ENCODE measurements at places on chromosomes 12 and 14.
A peak's percentile ranks its signal among the peaks of the same experiment; 100 is the strongest.

- DNase-seq: no peak
- peaks cover 7% of the 10 kb centered on the region for H3K36me3 ChIP-seq
Measured at GRCh38 chr14:92792885-92793284, 1.2 kb upstream of the GOLGA5 start.

DNA sequence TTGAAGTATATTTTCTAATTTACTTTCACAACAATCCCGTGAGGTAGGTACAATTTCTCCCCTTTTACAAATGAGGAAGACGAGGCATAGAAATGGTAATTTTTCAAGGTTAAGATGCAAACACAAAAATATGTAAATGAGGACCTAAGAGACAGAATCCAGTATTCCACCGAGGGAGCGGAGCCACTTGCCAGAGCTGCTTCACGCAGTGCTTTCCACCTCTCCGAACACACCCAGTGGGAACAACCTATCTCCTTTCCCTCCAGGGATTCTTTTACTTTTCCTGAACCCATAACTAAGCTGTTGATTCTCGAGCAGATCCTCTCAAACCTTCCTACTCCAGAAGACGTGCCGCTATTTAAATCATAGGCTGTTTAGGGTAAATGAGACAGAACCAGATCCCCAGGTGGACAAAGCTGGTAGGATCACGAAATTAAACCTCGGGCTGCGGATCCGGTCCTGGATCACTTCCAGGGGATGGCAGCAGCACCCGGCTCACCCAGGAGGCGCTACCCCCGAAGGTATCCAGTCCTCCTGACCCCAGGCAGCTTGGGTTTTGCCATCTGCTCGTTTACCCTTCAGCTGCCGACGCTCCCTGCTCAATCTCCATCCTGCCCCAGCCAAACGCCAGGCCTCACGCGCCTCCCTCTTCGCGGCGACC is 1.5 kb downstream of the DDHD1 start:
- H3K4me1 ChIP-seq: peaks cover 46% of the 10 kb centered on the region
- H3K27me3 ChIP-seq: no peaks in the 10 kb centered on the region
- DNase-seq: peak; percentile 36
- H3K27ac ChIP-seq: peak overlapping the region; percentile 94
- H3K36me3 ChIP-seq: no peaks in the 10 kb centered on the region

DNA sequence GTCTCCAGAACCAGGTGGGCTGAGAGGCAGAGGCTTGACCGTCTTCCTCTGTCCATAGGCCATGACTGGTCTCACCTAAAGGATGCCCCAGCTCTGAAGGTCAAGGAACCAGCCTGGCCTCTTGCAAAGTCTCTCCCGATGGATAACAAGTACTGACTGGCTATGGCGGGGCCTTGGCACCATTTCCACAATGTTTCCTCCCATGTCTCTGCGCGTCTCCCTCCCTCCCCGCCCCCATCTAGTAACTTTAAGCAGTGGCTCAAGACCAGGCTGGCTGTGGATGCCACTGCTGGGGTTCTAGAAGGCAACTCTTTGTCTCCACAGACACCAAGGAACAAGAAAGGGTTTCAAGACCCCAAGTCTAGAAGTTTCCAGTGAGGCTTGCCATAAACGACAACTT is 275.5 kb downstream of the DPF3 start:
- peak overlapping the region; percentile 30 for H3K4me3 ChIP-seq
- no peaks in the 10 kb centered on the region for H3K27me3 ChIP-seq
- DNase-seq: no peak
- peak overlapping the region; percentile 93 for H3K27ac ChIP-seq
- peaks cover 4% of the 10 kb centered on the region for H3K36me3 ChIP-seq
- H3K4me1 ChIP-seq: peaks cover 64% of the 10 kb centered on the region

- no peaks in the 10 kb centered on the region for H3K36me3 ChIP-seq
- H3K4me1 ChIP-seq: no peaks in the 10 kb centered on the region
- H3K4me3 ChIP-seq: no peak overlapping the region
- DNase-seq: no peak
- peaks cover 70% of the 10 kb centered on the region for H3K27me3 ChIP-seq
Measured at GRCh38 chr12:107894589-107894988, 120.1 kb downstream of the ASCL4 start.

DNA sequence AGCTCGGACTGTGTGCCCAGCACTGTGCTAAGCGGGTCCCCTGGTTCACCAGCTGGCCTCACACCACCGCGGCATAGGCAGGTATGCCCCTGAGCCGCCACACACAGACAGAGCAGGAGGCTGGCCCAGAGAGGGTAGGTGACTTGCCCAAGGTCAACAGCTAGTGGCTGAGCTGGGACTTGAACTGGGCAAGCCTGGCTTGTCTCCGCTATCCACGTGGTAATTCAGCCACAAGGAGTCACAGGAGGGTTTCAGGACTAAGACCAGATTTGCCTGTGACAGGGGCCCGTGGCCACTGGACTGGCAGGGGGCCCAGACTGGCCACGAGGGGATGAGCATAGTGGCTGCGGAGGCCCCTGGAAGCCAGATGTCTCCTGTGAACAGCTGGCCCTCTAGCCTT is 47.7 kb downstream of the NCOR2 start:
- no peaks in the 10 kb centered on the region for H3K27me3 ChIP-seq
- peak overlapping the region; percentile 100 for H3K27ac ChIP-seq
- no peak overlapping the region for H3K4me3 ChIP-seq
- peaks cover 91% of the 10 kb centered on the region for H3K4me1 ChIP-seq
- no peak for DNase-seq

DNA sequence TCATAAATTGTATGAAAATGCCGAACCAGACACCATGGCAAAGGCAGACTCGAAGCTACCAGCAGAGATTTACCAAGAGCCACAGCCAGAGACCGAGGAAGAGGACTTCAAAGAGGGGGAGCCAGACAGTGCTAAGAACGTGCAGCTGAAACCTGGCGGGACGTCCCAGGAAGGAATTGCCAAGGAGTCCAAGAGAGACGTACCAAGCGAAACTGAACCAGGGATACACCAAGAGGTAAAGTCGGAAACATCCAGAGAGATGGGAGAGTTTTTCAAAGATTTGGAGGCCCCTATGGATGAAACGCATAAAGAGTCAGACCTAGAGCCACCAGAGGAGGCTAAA is 294 bp downstream of the SAMD15 start:
- H3K27me3 ChIP-seq: no peaks in the 10 kb centered on the region
- H3K4me1 ChIP-seq: peaks cover 25% of the 10 kb centered on the region
- no peaks in the 10 kb centered on the region for H3K36me3 ChIP-seq
- H3K4me3 ChIP-seq: peak overlapping the region; percentile 91

DNA sequence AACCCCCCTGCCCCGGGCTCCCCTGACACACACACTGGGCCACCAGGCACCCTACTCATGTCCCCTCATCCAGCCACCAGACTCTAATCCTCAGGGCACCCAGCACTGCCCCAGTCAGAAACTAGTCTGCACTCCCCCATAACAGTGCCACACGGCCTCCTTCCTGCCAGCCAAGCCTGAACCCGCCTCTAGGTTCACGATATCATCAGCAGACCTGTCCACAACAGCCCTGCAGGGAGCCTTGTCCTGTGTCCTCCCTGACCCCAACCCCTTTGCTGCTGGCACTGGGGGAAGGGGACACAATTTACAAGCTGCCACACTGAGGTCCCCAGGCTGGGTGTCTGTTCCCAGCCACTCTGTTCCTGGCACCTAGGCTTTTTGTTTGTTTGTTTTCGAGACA is 33.6 kb downstream of the LTBP2 start:
- H3K36me3 ChIP-seq: no peaks in the 10 kb centered on the region
- peaks cover 36% of the 10 kb centered on the region for H3K4me1 ChIP-seq
- no peak for DNase-seq
- no peak overlapping the region for H3K4me3 ChIP-seq
- no peak overlapping the region for H3K27ac ChIP-seq

DNA sequence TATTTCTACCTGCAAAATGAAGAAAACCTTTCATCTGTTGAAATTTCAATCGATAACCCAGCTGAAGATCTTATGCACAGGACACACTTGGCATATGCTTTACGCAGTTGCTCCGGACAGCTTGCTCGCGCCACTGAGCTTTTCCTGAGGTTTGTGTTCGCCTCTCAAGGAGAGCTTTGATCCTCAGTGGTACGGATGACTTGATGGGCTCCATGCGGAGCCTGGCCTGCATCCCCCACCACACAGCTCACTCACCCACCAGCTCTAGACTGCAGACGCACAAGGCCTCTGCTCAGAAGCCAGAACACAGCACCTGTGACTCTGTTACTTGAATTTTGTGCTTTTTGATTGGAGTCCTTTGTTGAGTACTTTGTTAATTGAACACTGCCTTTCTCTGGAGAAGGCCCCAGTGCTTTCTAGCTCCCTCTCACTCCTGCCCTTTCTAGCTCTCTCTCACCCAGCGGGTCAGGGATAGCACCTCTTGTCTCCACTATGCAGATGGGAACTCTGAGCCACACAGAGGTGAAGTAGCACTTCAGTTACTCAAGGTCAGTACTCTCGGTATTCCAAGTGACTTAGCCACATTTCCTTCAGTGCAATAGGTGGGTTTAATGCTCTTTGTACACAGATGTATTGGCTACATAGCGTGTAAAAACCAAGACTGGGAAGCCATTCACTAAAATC is 52.1 kb downstream of the TBC1D30 start:
- H3K27ac ChIP-seq: no peak overlapping the region
- no peak overlapping the region for H3K4me3 ChIP-seq
- no peak for DNase-seq
- H3K36me3 ChIP-seq: no peaks in the 10 kb centered on the region

DNA sequence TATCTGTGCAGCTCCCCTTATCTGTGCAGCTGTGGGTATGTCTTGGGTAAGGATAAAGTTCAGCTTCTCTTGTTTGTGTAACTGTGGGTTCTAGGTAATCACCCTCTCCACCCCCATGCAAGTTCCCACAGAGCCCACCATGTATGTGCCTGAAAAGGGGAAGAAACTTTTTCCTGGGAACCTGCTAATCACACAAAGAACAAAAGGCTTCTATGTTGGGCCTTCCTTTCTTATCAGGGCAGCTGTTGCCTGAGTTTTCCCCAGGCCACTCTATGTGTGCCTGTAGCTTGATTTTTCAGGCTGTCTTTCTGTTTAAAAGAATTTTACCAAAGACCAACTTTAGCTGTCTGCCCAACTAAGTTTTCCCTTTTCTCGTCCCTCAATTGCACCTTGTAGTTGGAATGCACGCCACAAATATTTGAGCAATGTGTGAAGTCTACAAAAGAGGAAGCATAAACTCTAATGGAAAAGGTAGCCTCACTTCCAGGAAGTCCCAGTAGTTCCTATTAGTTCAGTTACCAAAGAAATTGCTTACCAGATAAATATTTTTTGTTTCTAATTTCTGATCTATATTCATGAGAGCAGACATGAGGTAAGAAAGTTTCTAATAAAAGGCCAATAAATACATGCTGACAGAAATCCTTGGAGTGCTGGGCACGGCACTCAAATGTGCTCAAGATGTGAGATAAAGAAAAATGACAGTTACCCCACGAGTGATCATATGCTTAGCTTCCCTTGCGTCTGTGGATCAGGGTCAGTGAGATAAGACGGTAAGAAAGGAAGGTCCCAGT is 2.7 kb upstream of the GALC start:
- no peak for DNase-seq
- peaks cover 44% of the 10 kb centered on the region for H3K4me1 ChIP-seq
- no peaks in the 10 kb centered on the region for H3K27me3 ChIP-seq

DNA sequence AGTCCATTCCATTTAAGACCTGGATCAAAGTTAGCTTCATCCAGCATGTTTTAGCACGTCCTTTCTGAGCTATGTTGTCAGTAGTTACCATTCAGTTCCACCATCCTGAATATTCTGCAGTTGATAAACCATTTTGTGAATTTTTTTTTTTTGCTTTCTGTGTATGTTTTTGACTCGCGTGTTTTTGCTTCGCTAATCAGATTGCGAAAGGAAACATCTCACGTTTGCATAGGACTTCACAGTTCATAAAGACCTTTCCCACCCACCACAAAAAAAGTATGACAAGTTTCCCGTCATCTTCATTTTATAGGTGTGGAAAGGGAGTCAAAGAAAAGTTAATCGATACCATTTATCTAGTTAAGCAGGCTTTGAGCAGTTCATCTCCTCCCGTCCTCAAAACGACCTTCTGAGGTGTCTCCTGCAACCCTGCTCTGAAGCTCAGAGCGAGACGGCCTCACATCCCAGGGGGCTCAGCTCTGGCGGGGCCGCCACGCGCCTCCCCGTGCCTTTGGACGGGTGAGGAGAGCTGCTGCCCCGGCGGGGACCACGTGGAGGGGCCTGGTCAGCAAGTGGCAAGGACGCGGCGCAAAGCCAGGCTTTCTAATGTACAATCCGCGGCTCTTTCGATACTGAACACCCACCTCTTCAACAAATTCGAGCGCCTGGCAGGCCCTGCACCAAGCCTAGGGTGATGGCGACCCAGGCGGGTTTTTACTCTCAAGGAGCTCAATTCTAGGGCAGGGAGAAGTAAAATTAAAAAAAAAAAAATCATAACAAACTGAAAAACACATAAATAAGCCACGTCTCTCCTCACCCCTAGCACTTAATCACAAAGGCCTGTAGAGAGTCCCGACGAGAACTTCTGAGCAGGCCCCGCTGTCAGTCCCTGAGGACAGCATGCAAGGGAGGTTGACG is 988 bp upstream of the TMEM263 start:
- no peaks in the 10 kb centered on the region for H3K36me3 ChIP-seq
- DNase-seq: peak; percentile 39
- peaks cover 58% of the 10 kb centered on the region for H3K4me1 ChIP-seq
- no peaks in the 10 kb centered on the region for H3K27me3 ChIP-seq
- H3K27ac ChIP-seq: peak overlapping the region; percentile 99
- H3K4me3 ChIP-seq: peak overlapping the region; percentile 95

DNA sequence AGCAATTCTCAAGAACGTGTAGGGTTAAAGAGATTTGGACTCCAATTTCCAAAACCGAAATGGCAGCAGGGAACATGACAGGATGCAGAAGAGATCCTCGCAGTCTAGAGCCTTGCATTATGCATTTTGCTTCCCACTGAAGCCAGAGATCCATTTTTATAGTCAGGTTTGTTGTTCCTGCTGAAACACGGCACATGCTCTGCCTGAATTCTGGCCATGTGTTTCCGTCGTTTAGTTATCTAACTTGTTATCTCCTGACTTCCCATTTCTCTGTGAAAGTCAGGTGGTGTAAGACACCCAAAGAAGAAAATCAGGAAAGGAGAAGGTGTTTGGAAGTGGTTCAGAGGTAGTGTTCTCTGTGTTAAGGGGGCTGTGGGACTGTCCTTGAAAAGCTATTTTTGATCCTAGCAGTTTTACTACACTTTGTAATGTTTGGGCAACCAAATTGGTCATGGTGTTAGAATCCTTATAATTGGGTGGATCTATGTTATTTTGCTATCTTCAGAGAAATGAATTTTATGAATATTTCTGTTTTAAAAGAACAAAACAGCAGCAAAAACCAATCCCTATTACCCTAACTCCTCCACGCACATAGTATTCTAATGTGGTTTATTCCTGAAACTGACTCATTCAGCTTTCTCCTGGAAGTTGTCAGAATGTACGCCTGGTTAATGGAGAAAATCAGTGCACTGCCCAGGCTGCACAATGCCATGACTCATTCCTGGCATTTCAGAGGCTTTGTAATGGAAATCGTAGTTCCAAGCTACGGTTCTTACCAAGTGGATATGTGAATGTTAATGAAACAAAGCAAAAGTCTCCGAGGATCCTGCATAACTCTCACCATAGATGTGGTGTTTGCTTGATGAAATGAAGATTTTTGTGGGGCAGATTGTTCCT is 110.1 kb downstream of the SAMD4A start:
- H3K27ac ChIP-seq: peak overlapping the region; percentile 94
- H3K4me3 ChIP-seq: peak overlapping the region; percentile 4
- H3K36me3 ChIP-seq: no peaks in the 10 kb centered on the region
- no peak for DNase-seq
- H3K27me3 ChIP-seq: no peaks in the 10 kb centered on the region
- peaks cover 97% of the 10 kb centered on the region for H3K4me1 ChIP-seq

Measured in left ventricle myocardium inferior (tissue), 1 donor.